Esophagus muscularis mucosa (tissue), 4 donors: ENCODE measurements at places on chromosomes 12 and 14. TPM values are rescaled to one million over a fixed set of nuclear protein-coding genes. Genes with fewer than 3 reads are reported as not detected.

- H3K4me1 ChIP-seq = no peaks in the 10 kb centered on the region
- no peaks in the 10 kb centered on the region for H3K27me3 ChIP-seq
- H3K36me3 ChIP-seq = no peaks in the 10 kb centered on the region
- no peak for DNase-seq
- no peak overlapping the region for H3K4me3 ChIP-seq
Measured at GRCh38 chr14:78737116-78737515, 566.9 kb downstream of the NRXN3 start.

DNA sequence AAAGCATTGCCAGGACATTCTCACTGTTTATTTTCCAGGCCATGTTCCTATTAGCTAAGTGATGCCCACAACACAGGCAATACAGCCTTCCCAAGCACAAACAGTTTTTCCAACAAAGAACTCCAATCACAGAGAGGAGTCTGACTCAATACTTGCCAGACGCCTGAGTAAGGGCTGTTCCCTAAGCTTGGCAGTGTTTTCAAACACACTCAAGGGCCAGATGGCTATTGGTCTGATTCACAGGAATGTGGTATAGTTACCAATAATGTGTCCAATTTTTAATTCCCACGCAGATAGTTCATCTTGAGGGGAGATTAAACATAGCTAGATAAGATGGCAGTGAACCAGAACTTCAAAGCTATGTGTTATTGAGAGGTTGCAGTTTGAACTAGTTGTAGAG lies 381.0 kb downstream of the SNAPC1 start:
- H3K4me1 ChIP-seq = no peaks in the 10 kb centered on the region
- H3K27me3 ChIP-seq = no peaks in the 10 kb centered on the region
- H3K27ac ChIP-seq = no peak overlapping the region
- no peak for DNase-seq
- no peaks in the 10 kb centered on the region for H3K36me3 ChIP-seq

DNA sequence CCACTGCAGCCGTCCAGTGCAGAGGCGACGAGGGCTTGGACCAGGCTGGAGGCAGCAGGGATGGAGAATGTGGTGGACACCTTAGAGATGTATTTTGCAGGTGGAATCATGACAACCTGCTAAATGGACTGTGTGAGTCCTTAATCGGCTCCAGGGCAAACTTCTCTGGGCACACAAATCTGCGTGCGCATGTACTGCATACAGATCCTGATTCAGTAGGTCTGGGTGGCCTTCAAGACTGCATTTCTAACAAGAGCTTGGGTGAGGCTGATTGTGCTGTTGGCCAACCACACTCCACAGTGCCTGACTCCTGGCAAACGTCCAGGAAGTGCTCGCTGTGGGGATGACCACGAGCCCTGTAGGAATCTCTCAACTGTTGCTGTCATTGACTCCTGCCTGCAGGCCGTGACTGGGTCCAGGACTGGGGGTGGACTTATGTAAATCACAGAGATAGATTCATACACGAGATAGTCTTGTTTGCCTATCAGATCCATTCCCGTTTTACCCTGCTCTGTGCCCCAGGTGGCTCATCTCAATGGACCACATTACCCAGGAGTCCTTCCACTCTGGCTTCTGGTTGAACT lies 27.2 kb downstream of the JDP2 start:
- H3K36me3 ChIP-seq = peaks cover 19% of the 10 kb centered on the region
- H3K4me3 ChIP-seq = no peak overlapping the region
- peak overlapping the region; percentile 77 for H3K27ac ChIP-seq
- DNase-seq = no peak
- H3K27me3 ChIP-seq = no peaks in the 10 kb centered on the region
- H3K4me1 ChIP-seq = peaks cover 97% of the 10 kb centered on the region

- H3K4me1 ChIP-seq = no peaks in the 10 kb centered on the region
- no peaks in the 10 kb centered on the region for H3K36me3 ChIP-seq
- DNase-seq = no peak
- no peak overlapping the region for H3K4me3 ChIP-seq
- no peak overlapping the region for H3K27ac ChIP-seq
- no peaks in the 10 kb centered on the region for H3K27me3 ChIP-seq
Measured at GRCh38 chr14:29999013-29999539, 71.4 kb upstream of the PRKD1 start.

The LYZ gene
- 53.2 TPM for total RNA-seq

- no peak overlapping the region for H3K4me3 ChIP-seq
- H3K36me3 ChIP-seq = no peaks in the 10 kb centered on the region
Measured at GRCh38 chr12:4433745-4434058, 11.9 kb downstream of the FGF6 start.

GRCh38 chr12:5588176-5588575 lies 156.3 kb downstream of the NTF3 start:
- H3K27ac ChIP-seq = no peak overlapping the region
- H3K27me3 ChIP-seq = no peaks in the 10 kb centered on the region
- no peaks in the 10 kb centered on the region for H3K36me3 ChIP-seq
- no peak overlapping the region for H3K4me3 ChIP-seq

DNA sequence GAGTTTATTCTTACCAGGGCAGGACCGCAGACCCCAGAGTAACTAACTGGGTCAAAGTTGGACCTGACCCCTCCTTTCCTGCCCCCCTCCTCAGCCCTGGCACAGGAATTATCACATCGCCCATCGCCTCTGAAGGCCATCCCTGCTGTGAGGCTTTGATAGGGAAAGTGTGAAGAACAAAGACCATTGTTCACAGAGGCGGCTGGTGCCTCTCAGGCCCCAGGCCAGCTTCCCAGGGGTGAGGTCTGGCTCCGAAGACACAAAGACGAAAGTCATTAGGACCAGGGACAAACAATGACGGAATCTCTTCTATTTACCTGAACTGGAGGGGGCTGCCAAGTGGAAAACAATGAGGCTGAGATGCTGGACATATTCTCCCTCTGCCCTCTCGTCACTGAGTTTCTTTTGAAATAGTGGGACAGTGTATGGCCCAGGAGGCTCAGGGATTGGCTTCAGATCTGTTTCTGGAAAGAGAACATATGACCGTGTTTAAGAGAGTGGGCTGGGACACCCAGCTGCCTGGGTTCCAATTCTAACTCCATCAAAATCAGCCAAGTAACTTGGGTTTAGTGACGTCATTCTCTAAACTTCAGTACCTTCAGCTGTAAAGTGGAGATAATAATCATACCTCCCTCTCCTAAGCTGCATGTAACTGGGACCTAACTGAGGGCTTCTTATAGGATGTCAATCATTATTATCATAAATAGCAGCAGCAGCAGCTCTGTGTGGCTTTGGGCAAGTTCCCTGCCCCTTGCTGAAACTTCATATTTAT lies 769.4 kb downstream of the MED13L start:
- no peaks in the 10 kb centered on the region for H3K27me3 ChIP-seq
- H3K36me3 ChIP-seq = no peaks in the 10 kb centered on the region
- H3K4me3 ChIP-seq = no peak overlapping the region
- DNase-seq = no peak

DNA sequence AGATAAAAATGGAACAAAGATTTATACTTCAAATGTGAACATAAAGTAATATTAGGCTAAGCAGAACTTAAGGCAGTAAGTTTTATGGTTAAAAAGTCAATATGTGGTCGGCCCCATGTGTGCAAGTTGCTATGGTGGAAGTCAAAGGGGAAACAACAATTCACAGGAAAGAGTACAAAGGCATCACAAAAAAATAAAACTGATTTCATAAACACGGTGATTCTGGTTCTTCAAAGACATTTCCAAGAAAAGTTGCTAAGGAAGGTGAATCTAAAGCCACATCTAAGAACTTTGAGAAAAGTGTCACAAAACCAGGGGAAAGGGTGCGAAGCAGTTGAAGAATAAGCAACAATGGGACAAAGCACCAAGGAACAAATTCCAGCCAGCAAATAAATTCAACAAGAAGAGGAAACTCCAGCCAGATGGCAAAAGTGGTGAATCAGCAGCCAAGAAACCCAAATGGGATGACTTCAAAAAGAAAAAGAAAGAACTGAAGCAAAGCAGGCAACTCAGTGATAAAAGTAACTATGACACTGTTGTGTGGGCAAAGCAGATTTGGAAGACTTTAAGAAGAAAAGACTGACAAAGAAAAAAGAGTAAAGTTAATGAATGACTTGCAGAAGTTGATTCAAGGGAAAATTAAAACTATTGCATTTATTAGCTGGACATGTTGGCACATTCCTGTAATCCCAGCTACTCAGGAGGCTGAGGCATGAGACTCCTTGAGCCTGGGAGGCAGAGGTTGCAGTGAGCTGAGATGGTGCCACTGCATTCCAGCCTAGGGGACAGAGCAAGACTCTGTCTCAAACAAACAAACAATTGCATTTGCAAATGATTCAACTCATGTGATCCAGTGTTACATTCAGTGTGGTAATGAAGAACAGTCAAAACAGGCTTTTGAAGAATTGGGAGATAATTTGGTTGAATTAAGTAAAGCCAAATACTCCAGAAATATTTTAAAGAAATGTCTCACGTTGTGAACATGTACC lies 19.5 kb downstream of the PTGDR start:
- no peak overlapping the region for H3K27ac ChIP-seq
- H3K4me1 ChIP-seq = no peaks in the 10 kb centered on the region
- no peaks in the 10 kb centered on the region for H3K36me3 ChIP-seq
- no peak for DNase-seq
- no peaks in the 10 kb centered on the region for H3K27me3 ChIP-seq

- peak overlapping the region; percentile 47 for H3K27ac ChIP-seq
- peak overlapping the region; percentile 79 for H3K4me3 ChIP-seq
- no peaks in the 10 kb centered on the region for H3K36me3 ChIP-seq
- DNase-seq = peak; percentile 98
Measured at GRCh38 chr12:106136263-106136662, 2.5 kb downstream of the NUAK1 start.

DNA sequence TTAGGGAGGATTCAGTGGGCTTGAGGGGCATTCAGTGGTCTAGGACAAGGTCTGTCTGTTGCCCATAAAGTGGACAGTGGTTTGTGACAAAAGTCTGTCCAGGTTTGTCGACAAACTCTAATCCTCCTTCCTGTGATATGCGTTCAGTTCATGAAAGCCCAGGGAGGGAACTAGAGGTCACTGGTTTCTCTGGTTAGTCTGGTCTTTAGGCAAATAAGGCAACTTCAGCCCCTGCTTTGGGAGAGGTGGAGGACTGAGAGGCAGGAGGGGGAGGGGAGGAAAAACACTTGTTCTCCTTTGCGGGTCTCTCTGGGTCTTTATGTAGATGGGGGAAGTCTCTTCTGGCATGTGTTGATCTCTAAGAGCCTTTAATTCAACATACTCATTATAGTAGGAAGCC lies 235.1 kb upstream of the PWP1 start:
- H3K27me3 ChIP-seq = peaks cover 4% of the 10 kb centered on the region
- no peaks in the 10 kb centered on the region for H3K36me3 ChIP-seq
- no peak overlapping the region for H3K27ac ChIP-seq
- DNase-seq = no peak
- H3K4me1 ChIP-seq = no peaks in the 10 kb centered on the region

The SERPINA12 gene
- not detected for total RNA-seq
